ENCODE measurements at places on chromosomes 11 and 22.

DNA sequence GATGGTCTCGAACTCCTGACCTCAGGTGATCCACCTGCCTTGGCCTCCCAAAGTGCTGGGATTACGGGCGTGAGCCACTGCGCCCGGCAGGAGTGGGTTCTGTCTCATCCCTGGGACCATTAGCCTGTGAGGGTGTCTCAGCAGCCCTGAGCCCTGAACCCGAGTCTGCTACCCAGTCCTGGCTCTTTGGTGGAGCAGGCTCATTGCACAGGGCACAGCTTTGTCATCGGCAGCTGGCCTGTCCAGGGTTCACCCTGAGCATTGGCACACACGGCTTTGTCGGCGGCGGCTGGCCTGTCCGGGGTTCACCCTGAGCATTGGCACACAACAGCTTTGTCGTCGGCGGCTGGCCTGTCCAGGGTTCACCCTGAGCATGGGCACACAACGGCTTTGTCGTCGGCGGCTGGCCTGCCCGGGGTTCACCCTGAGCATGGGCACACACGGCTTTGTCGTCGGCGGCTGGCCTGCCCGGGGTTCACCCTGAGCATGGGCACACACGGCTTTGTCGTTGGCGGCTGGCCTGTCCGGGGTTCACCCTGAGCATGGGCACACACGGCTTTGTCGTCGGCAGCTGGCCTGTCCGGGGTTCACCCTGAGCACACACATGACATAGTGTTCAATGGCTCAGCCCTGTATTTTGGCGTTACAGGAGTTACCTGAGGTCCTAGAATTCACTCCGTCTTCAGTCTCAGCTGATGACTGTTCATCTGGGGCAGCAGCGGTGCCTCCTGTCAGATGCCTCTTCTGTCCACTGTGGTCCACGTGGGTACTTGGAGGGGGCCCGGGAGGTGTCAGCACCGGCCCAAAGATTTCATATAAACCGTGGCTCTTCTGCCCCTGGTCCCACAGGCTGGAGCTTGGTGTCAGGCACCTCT is 1082.5 kb downstream of the BRD1 start:
- DNase-seq, result no peak

DNA sequence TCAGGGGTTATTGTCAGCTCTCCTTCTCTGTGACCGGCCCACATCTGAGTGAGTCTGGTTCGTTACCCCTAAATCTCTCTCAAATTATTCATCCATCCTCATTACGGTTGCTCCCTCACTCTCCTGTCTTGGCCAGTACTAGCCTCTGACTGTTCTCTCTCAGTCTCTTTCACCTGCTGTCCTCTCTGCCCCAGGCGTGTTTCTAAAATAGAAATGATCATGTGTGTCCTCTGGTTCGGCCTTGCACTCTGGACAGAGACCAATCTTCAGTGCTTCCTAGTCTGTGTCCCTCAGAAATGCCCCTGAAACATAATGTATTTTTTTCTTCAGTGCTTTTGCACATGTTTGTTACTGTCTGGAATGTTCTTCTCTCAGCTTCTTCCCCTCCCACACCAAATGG is 4.9 kb downstream of the PSMD13 start:
- DNase-seq, result no peak

GRCh38 chr11:61637277-61637676 is 42.9 kb upstream of the DAGLA start:
- DNase-seq, result no peak

- DNase-seq, result peak; percentile 80
These were observed 35.5 kb downstream of the UBASH3B start for GRCh38 chr11:122690801-122691548.

- no peak for DNase-seq
These were observed 38.5 kb upstream of the NUP50 start for GRCh38 chr22:45125188-45125587.
